ENCODE measurements at places on chromosomes 5 and 9.

DNA sequence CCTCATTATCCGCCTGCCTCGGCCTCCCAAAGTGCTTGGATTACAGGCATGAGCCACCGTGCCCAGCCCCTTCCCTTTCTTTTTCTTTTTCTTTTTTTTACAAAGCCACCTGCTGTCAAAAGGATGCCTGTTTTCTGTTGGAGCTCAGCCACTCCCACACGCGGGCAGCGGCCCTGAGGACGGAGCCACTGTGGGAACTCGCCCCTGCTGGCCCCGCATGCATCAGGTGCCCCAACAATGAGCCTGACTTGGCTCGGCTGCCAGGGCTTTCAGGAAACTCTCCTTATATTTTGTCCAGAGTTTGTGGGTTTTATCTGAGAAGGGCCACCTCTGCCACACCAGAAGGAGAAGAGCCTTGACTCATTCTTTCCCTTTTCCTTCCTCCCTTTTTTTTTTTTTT is 37.1 kb upstream of the LRRC14B start:
- DNase-seq: no peak

DNA sequence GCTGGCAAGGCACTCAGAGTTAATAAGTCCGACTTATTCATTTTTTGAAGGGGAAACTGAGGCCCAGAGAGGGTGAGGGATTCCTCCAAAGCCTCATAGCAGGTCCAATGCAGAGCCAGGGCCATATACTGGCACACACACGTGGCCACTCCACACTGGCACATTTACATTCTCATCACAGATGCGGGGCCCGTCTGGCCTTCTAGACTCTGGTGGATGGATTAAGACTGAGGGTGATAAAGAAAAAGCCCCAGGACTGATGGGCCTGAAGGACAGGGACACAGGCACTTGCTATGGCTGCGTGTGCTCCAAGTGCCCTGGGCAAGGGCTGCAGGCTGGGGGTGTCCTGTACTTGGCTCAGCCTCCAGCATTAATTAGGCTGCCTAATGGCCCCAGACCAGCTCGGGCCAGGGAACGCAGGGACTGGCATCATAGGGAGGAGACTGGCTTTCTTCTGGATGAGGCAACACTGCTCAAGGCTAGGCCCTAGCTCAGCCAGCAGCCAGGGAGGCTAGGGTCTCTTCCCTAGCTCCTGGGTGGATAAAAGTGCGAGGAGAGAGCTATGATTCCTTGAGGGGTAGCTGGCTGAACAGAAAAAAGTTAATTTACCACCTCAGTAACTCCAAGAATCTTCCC is 28.5 kb upstream of the CSF1R start:
- DNase-seq: no peak

DNA sequence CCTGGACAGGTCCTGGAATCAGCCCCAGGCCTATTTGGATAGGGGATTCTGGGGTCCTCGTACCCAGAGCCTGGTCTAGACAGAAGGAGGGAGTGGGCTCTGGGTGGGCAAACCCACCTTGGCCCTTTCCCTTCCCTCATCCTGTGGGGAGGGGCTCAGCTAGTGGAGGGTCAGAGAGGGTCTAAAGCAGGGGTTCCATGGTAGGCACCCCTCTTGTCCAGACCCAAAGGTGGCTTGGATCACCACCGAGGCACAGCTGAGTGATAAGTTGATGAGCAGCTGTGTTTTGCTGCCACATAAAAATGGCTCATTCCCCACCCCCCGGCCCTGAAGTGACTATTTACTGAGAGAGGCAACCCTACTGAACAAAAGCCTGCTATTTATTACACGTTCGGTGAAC is 53.8 kb upstream of the KCNMB1 start:
- no peak for DNase-seq

DNA sequence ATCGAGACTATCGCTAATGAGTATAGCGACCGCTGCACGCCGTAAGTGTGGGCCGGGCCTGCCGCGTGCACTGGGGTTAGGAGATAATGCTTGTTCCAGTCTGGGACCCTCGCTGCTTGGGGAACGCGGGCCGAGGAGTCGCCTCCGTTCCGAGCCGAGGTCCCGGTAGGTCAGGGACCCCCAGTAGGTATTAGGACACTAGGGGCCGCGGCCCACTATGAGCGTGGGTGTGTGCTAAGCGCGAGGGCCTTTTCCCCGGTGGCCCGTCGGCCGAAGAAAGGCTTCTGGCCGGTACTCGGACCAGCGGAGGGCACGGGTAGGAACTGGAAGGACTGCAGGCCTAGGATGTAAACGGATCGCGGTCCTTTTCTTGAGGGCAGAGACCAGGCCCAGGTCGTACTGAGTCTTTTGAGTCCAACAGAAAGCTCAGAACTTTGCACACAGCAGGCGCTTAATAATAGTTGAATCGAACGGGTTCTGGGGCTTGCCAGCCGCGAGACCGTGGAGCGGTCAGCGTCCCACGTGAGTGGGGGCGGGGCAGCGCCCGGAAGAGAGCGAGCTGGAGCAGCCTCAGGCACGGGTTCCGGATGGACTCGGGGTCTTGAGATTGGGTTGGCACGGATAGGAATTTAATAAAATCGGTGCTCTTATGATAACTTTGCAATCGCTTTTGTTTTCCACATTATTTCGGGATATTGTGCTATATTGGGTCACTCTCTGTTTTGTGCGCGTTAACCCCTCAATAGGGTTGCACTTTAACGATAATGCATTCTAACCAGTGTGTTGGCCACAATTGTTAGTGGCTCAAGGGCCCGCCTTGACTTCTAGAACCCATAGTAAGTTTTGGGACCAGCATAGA is 733 bp downstream of the HSPA4 start:
- DNase-seq: peak; percentile 67

- no peak for DNase-seq
Measured at GRCh38 chr9:113475031-113475430, 11.5 kb downstream of the RGS3 start.

DNA sequence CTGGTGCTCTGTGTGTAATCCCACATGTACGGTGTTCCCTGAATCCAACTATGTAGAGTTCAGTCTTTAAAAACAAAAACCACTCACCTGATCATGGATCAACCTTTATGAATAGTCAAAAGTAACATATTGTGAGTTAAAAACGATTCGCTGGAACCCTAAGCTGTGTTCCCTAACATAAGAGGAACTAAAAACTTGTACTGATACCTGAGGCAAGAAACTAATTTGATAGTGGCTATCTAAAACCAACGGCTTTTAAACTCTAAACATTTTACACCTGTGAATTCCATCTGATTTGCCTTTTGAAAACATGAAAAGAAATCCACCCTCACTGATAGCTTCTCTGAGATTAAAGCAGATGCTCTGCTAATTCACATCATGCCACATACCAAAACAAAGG is 101.5 kb downstream of the DEPDC1B start:
- DNase-seq: no peak

DNA sequence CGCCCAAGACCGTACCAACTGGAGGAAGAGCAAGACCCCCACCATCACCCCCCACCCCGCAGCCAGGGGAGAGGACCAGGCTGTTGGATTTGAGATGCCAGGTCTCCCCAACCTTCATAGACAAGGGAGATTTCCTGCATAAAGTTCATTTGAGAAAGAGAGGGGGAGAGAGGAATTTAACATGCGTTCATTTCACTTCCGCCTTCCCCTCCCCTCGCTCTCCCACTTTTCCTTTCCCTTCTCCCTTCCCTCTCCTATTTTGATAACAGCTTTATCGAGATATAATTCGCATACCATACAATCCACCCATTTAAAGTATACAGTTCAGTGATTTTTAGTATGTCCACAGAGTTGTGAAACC is 4.2 kb upstream of the NKX2-5 start:
- no peak for DNase-seq

DNA sequence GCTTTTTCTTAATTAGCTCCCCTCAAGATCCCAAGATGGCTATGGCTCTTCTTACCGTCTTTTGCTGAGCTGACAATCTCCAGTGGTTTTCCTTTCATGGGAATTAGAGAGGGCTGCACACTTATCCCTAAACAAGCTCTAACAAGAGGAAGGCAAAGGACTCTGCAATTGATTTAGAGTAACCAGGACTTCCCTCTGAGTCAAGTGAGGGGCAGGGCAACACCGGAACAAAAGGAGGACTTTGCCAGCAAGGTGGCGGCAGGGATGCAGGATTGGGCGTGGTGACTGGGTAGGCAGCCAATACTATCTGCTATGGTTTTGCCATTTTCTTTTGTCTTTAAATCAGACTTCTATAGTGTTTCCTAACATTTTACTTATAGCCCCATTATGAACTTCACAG is 9.8 kb downstream of the SLC44A1 start:
- no peak for DNase-seq

DNA sequence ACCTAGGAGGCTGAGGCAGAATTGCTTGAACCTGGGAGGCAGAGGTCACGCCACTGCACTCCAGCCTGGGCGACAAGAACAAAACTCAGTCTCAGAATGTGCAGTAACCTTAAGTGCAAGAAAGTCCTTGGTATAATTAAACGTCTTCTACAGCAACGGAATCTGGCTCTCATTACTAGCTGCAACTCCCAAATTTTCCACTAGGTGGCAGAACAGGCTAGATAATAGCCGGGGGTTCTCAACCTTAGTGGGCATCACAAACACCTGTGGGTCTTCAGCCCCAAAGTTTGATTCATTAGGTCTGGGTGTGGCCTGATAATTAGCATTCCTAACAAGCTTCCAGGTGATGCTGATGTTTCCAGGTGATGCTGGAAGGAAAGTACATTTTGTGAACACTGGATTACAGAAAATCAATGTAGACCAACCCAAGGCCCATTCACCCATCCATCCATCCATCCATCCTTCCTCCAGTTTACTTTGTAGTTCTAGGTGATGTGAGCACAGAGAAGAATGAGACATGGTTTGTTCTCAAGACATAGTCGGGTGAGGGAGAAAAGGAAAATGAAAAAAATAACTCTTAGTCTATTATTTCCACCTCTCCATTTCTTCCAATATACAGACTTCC is 37.3 kb downstream of the FBXW2 start:
- peak; percentile 32 for DNase-seq

DNA sequence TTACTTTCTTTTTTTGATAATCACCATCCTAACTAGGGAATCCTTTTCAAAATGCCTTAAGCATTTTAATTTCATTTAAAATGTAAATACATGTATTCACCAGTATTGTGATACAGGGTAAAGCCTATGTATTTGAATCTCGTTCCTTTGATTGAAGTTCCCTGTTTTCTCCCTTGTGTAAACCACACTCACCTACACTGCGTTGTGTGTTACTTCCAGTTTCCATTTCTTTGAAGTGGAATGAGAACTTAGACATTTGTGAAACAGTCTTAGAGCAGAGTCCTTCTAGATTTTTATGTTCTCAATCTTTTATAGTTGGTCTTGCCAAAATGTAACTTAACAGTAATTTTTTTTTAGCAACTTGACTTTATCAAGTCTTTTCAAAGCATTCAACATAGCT is 101.4 kb downstream of the ZNF462 start:
- DNase-seq: no peak

- DNase-seq: peak; percentile 80
Measured at GRCh38 chr9:133133681-133134387, 12.8 kb upstream of the RALGDS start.

GRCh38 chr5:67997892-67998457 is 217.6 kb upstream of the PIK3R1 start:
- DNase-seq: no peak

DNA sequence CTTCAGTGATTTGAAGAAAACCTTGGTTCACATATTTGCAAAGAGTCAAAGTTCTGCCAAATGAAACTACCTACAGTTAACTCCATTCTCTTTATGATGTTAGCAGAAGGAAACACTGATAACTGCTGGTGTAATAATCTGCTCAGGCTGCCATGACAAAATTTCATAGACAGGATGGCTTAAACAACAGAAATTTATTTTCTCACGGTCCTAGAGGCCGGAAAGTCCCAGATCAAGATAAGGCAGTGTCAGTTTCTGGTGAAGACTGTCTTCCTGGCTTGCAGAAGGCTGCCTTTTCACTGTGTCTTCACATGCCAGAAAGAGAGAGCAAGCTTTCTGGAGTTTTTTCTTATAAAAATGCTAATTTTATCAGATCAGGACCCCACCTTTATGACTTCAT is 102.4 kb upstream of the PARP8 start:
- no peak for DNase-seq

GRCh38 chr9:68476847-68477246 is 63.8 kb downstream of the TMEM252 start:
- no peak for DNase-seq

DNA sequence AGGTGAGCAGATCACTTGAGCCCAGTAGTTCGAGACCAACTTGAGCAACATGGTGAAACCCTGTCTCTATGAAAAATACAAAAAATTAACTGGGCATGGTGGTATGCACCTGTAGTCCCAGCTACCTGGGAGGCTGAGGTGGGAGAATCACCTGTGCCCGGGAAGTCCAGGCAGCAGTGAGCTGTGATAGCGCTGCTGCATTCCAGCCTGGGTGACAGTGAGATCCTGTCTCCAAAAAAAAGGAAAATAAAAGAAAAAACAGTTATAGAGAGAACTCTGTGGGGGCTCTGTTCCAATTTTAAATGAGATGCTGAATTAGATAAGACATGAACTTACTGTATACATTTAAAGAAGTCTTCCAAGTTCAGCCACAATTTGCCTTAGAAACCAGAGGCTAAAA is 44.2 kb downstream of the SLC38A9 start:
- no peak for DNase-seq

GRCh38 chr5:168976311-168976970 is 324.5 kb downstream of the SLIT3 start:
- DNase-seq: no peak

DNA sequence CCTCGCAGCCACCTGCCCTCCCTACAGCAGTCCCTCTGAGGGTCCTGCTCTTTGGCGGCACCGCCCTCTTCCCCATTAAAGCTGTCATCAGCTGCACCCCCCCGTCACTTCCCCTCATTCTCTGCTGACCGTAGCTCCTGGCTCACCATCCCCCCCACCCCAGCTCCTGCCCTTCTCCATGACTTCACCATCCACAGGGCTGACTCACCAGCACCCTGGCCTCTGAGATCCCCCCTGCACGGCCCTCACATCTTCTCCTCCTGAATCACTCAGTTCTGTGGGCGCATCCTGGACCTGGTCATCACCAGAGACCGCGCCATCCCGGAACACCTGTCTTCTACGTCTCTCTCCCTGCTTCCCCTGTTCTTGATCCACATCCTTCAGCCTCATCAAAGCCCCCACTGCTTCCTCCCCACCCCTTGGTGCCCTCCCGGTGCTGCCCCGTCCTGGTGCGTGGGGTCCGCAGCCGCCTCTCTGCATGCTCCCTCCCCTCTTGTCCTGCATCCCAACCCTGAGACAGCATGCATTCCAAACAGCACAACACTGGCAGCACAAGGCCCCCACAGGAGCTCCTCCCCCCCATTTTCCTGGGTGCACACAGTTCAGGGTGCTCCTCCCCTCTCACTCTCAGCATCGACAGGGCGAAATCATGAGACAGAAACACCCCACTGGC is 12.9 kb downstream of the FLT4 start:
- no peak for DNase-seq

DNA sequence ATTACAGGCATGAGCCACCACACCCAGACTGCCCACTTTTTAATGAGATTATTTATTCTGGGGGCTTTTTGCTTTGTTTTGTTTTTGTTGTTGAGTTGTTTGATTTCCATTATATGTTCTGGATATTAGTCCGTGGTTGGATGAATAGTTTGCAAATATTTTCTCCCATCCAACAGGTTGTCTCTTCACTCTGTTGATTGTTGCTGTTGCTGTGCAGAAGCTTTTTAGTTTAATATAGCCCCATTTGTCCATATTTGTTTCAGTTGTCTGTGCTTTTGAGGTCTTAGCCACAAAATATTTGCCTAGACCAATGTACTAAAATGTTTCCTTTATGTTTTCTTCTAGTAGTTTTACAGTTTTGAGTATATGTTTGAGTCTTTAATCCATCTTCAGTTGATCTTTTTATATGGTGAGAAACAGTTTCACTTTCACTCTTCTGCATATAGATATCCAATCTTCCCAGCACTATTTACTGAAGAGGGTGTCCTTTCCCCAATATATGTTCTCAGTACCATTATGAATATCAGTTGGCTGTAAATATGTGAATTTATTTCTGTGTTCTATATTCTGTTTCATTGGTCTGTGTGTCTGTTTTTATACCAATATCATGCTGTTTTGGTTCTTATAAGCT is 30.2 kb upstream of the TBCA start:
- no peak for DNase-seq
